HT1080 (cell line): ENCODE measurements at places on chromosomes 16 and 17.

- DNase-seq = no peak
These were observed 118.1 kb upstream of the CACNG3 start for GRCh38 chr16:24138024-24138423.

- no peak for DNase-seq
These were observed 10.6 kb downstream of the RHBDL3 start for GRCh38 chr17:32276171-32276601.

DNA sequence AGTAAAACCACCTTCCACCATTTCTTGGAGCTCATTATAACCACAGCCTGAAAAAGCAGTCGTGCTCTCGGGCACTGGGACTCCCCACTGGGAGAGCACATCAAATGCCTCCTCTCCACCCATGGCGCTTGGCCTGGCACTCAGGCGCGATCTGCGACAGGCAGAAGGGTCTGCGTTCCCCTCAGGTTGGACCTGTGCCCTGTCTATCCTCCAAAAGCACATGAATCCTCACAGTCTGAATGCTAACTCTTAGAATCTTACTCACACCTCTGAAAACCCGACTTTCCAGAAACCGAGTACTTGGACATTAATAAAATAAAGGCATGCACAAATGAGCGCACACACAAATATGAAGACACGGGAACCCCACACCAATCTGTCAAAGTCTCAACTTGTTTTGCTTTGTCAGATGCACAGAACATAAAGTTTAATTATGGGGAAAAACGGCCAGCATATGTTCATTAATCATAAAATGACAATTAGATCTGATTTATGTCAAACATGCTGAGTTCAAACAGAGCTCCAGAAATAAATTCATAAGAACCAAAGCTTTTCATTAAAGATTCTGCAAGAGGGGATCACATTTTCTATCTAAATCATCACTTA lies 20.5 kb upstream of the FAAP100 start:
- no peak for DNase-seq

DNA sequence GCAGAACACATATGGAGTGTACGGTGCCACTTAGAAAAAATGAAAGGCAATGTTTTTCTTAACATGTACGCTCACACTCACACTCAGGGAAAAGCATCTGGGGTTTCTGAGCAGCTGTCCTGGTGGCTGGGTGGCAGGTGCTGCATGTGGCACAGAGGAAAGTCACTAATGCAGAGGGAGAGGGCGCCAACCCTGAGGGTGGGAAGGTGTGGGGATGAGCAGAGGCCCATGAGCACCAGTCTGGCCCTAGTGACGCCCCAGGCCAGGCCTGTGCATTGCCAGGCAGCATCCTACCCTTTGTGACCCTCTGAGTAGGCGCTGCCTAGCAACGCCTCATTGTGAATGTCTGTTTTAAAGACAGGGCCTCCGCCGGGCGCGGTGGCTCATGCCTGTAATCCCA lies 19.1 kb upstream of the LCMT1 start:
- DNase-seq = peak; percentile 5

GRCh38 chr16:50664270-50664669 lies 16.8 kb downstream of the SNX20 start:
- no peak for DNase-seq

- DNase-seq = no peak
These were observed 25.5 kb downstream of the SNX20 start for GRCh38 chr16:50655558-50656055.

DNA sequence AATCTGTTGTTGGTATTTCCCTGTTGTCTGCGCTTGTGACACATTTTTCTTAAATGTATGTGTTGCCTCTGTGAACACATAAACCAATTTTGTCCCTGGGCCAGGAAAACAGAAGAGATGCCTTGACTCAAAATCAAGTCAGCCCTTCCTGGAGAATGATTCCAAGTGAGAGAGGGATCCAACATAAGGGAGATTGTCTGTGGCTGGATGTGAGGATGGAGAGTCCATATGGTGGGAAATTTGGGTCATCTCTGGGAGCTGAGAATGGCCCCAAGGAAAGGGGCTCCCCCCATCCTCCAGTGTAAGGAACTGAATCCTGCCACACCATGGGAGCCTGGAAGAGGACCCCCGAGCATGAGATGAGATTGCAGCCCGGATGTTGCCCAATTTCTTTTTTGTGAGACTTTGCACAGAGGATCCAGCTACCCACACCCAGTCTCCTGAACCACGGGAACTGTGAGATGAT lies 13.5 kb downstream of the CRYM start:
- DNase-seq = no peak

DNA sequence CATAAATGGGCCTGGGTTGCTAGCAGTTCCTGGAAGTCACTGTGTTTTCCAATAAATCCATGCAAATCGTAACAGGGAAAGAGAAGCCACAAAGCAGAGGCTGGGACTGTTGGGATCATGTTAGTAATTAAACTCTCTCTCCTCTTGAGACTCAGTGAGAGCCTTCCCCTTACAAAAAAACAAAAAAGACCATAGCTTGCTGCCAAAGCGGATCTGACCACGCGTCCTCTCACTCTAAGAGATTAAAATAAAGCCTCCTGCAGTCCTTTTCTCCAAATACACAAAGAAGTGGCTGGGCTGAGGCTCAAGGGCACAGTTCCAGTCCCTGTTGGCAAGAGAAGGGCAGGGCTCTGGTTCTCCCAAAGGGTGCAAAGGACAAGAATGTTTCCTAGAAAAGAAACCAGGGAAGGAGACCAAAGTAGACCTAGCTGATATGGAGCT lies 38.5 kb downstream of the PIGL start:
- no peak for DNase-seq

GRCh38 chr17:55751720-55752250 lies 934 bp downstream of the PCTP start:
- DNase-seq = no peak

GRCh38 chr16:69890114-69890891 lies 60.8 kb upstream of the CLEC18A start:
- DNase-seq = no peak

DNA sequence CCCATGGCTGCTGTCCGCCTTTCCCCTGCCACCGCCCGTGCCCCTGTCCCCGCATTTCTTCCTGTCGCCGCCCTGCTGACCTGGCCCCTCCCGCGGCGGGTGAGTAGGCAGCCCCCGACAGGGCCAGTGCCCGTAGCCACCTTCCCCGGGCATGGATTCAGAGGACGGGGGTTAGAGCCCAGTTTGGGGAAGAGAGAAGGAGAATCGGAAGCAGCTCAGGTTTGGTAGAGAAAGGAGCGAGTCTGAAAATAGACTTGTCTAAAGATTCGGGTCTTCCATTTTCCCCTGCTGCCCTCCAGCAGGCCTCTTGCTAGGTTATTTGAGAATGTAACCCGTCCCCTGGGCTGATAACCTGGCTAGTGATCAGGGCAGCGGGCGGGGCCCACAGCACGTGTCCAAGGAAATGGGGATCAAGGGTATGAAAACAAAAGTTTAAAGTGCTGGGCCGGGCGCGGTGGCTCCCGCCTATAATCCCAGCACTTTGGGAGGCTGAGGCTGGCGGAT lies 7.9 kb upstream of the CLDN9 start:
- no peak for DNase-seq

DNA sequence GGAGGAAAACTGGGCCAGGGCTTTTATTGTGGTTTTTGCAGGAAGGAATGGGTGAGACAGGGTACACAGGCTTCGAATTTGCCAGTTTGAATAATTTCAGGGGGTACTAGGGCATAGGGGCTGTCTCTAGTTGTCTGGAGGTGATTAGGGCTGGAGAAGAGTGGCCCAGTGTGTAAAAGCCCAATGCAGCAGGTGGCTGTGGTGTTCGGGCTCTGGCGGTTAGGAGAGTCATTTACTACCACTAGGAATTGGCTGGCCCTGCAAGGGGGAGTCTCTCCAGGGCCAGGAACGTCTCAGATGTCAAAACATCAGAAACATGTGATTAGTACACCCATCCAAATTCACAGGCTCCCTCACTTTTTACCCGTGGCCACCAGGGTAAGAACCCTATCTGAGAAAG lies 50.3 kb downstream of the GINS3 start:
- no peak for DNase-seq

GRCh38 chr16:84922351-84923120 lies 88.8 kb downstream of the ZDHHC7 start:
- DNase-seq = no peak

DNA sequence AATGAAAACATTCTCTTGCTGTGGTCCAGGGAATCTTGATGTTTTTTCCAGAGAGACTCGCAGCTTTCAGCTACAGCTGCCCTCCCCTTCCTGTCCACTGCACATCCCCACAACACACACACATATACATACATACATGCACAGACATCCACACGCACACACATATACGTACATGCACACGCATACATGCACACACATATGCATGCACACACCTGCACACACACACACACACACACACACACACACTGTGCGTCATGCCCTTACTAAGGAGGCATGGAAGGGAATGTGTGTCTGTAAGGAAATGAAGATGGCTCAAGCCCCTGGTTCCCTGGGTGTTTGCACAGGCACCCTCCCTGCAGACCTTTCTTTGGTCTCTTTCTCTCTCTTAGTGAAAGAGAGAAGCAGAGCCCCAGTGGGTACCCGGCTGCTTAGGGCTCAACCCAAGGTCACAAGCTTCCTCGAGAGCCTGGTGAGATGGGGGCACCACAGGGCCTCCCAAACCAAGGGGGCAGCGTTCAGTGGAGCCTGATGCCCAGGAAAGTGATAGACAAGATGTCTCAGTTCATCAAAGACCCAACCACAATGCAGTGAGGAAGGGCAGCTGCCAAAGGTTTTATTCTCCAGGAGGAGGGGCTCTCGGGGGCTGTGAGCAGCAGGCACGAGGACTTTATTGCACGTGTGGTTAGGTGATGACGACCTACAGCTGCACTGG lies 33.3 kb downstream of the TNFRSF13B start:
- DNase-seq = no peak

DNA sequence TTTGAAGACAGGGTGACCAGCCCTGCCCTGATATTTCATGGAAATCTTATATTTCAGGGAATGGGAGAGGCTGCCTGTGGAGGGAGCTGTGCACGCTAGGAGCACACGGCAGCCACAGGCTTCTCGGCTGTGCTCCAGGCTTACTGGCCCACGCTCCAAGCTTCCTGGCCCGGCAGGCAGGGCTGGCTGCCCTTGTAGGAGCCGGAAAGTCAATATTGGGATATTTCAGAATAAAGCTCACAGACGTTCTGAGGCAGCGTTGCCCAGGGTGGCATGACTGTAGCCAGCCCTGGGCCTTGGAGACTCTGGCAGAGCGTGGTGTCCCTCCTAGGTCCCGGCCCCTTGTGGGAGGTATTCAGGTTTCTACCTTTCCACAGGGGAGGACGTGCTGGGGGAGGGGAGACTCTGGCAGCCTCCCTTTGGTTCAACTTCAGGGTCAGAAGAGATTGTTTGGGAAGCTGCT lies 95.6 kb downstream of the NPIPB11 start:
- DNase-seq = no peak

- DNase-seq = no peak
These were observed at the start of gene MYADML2 for GRCh38 chr17:81947189-81947588. Gene MYADML2 (minus strand): TSS chr17:81947233. CDS start chr17:81941741, 5,492 bp downstream.

- DNase-seq = no peak
These were observed 27.0 kb upstream of the CAPNS2 start for GRCh38 chr16:55539488-55539887.

DNA sequence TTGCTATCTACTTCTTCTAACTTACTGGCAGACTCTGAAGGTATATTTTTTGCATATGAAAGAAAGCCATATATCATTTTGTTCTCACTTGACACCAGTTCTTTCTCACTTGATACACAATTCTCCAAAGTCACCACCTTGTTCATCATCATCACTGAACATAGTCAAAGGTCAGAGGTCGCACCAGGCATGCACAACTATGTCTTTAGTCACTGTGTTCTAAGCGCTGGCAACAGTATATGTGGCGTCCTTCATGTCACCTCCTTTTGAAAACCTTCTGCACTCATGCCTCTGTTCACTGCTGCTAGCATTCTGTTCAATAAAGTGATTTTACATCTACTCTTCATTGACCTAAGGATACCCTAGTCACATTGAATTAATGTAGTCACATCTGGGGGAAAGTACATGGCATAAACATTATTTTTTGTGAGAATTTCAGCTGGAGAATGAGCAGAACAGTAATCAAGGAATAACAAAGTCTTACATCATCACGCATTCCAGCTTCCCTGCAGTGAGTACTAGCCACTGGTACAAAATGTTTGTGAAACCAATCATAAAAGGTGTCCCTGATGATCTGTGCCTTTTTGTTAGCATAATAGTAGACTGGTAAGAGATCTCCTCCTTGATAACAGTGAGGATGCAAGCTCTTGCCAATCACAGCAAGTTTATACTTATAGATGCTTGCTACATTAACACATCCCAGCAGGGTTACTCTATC lies 20.5 kb upstream of the TBX4 start:
- no peak for DNase-seq

- DNase-seq = no peak
These were observed 16.0 kb upstream of the CDRT4 start for GRCh38 chr17:15483431-15483830.

- DNase-seq = peak; percentile 84
These were observed at the start of gene TUBB3 for GRCh38 chr16:89922884-89923639. Gene TUBB3 (plus strand): TSS chr16:89923342. CDS start chr16:89923402, 60 bp downstream.

DNA sequence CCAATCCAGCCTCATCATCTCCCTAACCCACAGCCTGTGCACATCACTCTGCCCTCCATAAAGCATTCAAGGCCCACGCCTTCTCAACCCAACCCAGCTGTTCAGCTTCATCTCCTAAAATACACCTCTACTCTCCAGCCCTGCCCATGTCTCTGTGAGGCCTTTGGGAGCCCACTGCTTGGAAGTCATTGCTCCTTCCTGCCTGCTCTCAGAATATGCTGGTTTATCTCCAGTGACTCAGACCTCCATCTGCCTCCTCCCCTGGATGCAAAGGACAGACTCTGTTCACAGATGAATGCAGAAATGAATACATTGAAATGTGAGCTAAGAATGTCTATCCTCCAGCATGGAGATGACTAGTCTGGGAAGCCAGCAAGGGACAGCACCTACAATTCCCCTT lies 19.0 kb downstream of the KCNG4 start:
- DNase-seq = no peak

- no peak for DNase-seq
These were observed 48.8 kb upstream of the SDK2 start for GRCh38 chr17:73693071-73693470.

DNA sequence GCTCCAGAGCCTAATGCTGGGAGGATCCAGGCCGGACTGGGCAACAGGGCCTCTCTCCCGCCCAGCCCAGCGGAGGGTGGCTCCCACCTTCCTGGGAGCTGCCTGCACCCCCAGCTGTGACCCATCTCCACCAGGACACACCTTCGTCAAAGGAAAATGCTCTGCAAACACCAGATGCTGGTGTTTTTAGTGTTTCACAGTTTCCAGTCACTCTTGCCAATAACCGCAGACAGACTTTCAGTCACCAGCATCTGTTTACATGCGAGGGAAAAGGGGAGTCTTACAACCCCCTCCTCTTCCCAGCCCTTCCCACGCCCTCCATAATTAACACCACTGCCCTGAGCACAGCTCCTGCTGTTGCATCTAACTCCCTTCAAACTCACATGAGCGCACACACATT lies 25.3 kb downstream of the KLHDC4 start:
- DNase-seq = no peak
